ENCODE measurements at places on chromosomes 7 and 10.

GRCh38 chr7:136303162-136303561, 326.0 kb upstream of the MTPN start:
- DNase-seq = no peak

GRCh38 chr7:127250312-127251035, 2.3 kb downstream of the GRM8 start:
- no peak for DNase-seq

DNA sequence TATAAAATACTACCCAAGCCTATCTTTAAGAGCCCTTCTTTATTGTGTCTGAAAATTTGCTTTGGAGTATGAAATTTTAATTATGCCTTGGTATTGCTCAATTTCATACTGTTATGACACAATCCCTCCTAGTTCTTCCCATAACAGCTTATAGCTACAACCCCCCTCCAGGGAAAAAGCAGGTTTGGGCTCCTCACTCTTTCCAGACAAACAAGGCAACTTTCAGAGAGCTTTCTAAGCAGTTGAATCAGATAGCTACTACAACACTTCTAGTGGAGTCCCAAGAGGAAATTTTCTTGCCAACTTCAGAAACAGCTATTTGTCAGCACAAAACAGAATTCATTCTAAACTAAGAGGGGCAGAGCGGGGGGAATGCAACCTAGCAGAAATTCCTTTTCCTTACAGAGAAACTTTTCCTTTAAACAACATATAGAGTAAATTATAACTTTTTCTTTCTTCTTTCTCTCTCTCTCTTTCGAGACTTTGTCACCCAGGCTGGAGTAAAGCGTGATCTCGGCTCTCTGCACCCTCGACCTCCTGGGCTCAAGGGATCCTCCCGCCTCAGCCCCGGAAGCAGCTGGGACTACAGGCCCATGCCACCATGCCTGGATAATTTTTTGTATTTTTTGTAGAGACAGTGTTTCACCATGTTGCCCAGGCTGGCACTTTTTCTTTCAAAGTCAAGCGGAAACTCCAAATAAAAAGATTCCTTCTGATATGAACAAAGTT, 26.0 kb upstream of the JMJD1C start:
- no peak for DNase-seq

DNA sequence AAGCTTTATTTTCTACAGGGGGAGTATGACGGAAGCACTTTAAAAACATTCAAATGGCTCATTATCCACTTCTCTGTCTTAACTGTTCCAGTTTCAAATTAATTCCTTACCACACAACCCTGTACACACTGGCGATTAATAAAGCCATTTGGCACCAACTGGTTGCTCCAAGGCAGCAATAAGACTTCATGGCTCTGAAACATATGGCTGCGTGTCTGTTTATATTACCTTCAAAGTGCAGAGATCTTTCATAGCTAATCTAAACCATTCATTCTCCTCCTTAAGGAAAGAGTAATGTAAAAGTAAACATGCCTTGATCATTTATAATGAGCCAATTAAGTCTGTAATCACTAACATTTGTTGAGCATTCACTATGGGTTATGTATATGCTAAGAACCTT, 325.7 kb downstream of the PARD3 start:
- DNase-seq = no peak

DNA sequence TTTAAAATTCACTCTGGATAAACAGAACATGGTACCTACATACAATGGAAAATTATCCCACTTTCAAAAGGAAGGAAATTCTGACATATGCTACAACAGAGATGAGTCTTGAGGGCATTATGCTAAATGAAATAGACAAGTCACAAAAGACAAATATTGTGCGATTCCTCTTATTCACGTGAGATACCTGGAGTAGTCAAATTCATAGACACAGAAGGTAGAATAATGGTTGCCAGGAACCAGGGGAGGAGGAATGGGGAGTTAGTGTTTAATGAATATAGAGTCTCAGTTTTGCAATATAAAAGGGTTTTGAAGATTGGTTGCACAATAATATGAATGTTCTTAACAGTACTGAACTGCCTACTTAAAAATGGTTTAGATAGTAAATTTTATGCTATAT, 69.8 kb upstream of the WAC start:
- no peak for DNase-seq

DNA sequence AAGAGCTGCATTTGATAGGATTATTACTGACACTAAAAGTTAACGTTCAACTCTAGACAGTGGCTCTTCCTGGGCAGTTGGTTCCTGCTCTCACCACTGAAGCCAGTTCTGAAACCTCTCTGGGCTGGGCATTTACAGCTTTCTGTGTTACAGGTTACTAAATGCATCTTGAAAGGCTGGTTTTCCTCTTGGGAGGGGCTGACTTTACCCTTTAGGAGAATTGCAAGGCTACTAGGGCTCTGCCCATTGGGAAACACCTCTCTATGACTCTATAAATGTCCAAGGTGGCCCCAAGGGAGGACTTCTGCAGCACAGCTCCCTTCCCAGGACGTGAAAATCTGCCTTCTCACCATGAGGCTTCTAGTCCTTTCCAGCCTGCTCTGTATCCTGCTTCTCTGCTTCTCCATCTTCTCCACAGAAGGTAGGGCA, at the start of gene GPR15LG:
Gene GPR15LG (plus strand): TSS at position 301 of the 429 bp plus-strand sequence. CDS start 51 bp downstream, at position 352.
- DNase-seq = no peak
